Skeletal muscle tissue (tissue), 5 donors: ENCODE measurements at places on chromosomes 6 and 20. TPM values are rescaled to one million over a fixed set of nuclear protein-coding genes. Genes with fewer than 3 reads are reported as not detected.

Gene OOEP
- total RNA-seq: not detected

Gene NHLRC1
- 3.1 TPM for total RNA-seq

Gene SOX18
- 3.7 TPM for total RNA-seq

Gene IL17A
- not detected for total RNA-seq

Gene PTGIS
- 25.6 TPM for total RNA-seq

Gene CD83
- 13.6 TPM for total RNA-seq

Gene GJA1
- total RNA-seq: 67.3 TPM

Gene MCHR2
- total RNA-seq: not detected

Gene RBBP8NL
- total RNA-seq: not detected

Gene FAM83B
- total RNA-seq: not detected

Gene TGM2
- 7.3 TPM for total RNA-seq

Gene COL11A2
- total RNA-seq: 28.7 TPM

Gene B3GALT4
- total RNA-seq: 2.1 TPM

Gene MTFR2
- total RNA-seq: 0.52 TPM

Gene RAMACL
- 1.0 TPM for total RNA-seq

Gene HLA-DRB1
- total RNA-seq: 28.7 TPM

Gene TUBE1
- total RNA-seq: 20.9 TPM

Gene MLIP
- total RNA-seq: 27.7 TPM

Gene ZNF334
- total RNA-seq: 3.7 TPM

Gene TUBB2A
- total RNA-seq: 59.0 TPM
